ENCODE measurements at places on chromosomes 7 and 10.

DNA sequence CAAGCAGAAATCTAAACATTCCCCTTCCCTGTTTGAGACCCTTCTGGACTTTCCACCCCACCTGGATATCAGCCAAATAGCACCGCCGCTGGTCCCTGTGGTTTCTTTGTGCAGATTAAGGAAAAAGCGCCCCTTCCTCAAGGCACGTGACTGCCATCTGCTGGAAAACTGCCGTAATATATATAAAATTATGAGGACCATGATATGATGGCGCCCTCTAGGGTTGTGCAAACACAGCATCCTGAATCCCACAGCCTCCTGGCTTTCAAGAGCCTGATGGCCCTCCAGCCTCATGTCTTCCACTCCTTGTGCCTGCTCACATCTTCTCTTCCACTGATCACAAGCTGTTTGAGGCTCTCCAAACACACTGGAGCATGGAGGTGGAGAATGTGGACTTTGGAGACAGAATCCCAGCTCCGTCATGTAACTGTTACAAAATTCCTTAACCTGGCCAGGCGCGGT, 121.3 kb downstream of the MYL10 start:
- DNase-seq = peak; percentile 73

- no peak for DNase-seq
These were observed 143.2 kb upstream of the COBL start for GRCh38 chr7:51459809-51460208.

DNA sequence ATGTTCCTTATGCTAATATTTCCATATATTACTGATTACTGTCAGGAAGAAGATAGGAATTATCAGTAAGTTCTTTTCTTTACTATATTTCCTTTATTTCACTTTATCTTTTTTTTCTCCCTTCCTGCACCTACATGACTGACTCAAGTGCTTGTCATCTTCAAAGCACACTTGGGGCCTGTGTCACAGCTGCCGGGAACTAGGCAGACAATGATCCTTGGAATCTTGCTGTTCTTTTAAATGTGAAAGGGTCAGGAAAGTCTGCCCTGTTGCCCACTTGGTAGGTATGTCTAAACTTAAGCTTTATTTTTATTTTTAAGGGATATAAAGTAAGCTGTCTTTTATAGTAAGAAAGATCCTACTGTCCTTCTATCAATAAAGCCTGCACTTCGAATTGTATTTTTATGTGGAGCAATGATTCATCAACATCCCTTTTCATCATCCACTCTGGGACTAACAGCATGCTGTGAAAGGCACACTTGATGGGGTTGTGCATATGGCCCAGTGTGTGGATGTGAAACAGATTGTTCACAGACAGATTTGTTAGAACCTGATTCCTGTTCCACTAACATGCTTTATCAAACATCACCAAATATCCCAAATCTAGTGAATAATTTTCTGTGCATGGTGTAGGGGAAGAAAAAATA, 556.9 kb downstream of the DNAJB9 start:
- no peak for DNase-seq

DNA sequence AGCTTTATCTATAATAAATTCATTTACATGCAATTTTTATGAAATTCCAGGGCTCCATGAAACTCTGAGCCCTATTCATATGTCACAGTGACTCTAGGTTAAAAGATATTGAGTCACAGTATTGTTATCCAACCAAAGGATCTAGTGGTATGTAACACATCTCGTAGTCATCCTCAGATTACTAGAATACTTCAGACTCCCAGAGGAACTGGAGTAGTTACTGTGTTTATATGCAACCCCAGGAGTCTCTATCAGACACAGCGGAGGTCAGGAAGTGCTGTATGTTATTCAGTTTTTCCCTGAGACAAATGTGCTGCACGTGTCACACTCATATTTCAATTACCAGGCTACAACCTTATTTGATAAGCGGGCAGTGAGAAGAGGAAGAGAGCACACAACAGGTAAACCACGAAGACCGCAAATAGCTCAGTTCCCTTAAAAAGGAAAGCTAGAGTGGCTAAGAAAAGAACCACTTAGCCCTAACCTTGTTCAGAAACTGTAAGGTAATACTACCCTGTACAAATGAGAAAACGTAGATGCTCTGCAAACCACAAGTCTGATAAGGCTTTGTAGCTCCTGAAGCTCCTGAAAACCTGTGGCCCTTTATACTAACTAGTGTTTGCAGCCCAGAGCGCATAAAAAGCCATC, 114.0 kb upstream of the CNTNAP2 start:
- DNase-seq = no peak

DNA sequence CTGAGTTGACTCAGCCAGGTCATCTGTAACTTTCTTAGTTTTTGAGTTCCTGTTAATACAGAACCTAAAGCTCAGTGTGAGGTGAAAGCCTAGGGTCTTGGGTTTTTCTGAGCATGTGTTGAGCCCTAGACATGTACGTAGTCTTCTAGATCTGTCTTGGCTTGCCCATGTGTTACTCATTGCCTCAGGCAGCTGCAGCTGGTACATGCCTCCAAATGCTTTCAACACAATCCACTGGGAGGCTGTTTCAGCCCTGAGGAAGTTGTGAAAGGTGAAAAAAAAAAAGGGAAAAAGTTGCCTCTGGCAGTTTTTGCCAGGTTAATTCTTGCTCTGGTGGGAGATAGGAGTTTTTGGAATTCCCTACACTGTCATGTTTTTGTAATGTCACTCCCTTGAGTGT, 134.6 kb downstream of the RNF216 start:
- DNase-seq = peak; percentile 34

Measured in right hindlimb (tissue), 1 donor.